ENCODE measurements at places on chromosomes 2 and 18.
A peak's percentile ranks its signal among the peaks of the same experiment; 100 is the strongest.

GRCh38 chr2:84494070-84494469, 22.2 kb upstream of the DNAH6 start:
- DNase-seq: no peak

DNA sequence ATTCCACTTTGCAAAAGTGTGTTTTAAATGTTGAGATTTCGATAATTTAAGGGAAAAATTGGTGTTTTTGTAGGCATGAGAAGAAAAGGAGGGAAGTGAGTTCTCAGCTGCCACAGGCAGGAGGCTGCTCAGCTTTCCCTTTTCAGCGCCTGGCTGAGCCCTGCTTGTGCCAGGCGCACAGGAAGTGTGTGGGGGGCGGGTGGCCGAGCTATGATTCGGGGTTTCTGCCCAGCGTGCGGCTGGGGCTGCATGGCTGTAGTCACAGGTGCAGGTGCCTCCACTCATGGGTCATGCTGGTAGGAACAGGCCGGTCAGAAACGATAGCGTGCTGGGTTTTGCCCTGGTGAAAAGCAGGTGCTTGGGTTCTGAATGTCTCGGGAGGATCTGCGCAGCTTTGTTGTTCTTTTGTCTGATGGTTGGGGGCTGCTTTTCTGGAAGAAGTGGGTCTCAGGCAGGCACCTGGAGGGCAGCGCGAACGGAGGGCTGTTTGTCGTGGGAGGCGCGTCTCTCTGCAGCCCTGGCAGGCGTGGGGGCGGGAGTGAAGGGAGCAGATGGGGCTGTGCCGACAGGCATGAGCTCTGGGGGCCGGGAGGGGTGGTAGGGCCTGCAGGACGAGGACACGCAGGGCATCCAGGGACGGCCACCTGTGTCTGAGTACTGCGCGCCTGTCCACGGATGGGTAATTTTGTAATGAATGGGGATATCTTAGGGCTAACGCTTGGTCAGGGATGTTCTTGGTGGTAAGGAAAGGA, 2.1 kb downstream of the KCNG2 start:
- DNase-seq: no peak

GRCh38 chr2:222569826-222570225, 86.1 kb downstream of the FARSB start:
- DNase-seq: no peak

GRCh38 chr2:158011055-158011771, 90.5 kb upstream of the UPP2 start:
- DNase-seq: no peak

DNA sequence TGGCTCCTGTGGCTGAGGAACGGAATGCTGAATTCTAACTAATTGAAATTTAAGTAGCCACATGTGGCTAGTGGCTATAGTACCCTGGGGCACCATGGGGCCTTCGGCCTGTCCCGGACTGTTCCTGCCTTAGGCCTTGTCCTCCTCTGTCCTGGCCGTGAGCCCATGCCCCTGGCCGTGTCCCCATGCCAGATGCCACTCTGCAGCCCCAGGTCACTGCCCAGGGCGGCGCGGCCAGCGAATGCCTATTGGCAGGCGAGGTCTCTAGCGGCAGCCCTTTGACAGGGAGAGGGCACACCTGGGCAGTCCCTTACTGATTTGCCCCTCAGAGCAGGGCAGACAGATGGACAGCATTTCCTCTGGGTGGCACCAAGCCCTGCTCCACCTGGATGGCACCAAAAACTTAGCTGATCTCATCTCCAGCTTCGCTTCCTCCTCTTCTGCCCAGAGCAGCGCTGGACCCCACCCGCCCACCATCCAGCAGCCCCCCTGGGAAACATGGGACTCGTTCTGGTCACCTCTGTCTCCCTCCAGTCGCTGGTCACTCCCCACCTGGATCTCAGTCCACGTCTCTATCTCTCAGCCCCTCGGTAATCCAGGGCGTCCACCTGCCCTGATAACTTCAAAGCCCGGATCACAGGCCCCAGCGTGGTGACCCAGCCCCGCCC, 1.1 kb upstream of the DGKD start:
- no peak for DNase-seq

GRCh38 chr2:39127973-39128372, 7.1 kb upstream of the SOS1 start:
- DNase-seq: no peak

- DNase-seq: no peak
Observed at GRCh38 chr2:85409845-85410583, at the start of gene CAPG. CAPG (minus strand) TSS chr2:85410366; CDS start chr2:85402145, 8,221 bp downstream.

DNA sequence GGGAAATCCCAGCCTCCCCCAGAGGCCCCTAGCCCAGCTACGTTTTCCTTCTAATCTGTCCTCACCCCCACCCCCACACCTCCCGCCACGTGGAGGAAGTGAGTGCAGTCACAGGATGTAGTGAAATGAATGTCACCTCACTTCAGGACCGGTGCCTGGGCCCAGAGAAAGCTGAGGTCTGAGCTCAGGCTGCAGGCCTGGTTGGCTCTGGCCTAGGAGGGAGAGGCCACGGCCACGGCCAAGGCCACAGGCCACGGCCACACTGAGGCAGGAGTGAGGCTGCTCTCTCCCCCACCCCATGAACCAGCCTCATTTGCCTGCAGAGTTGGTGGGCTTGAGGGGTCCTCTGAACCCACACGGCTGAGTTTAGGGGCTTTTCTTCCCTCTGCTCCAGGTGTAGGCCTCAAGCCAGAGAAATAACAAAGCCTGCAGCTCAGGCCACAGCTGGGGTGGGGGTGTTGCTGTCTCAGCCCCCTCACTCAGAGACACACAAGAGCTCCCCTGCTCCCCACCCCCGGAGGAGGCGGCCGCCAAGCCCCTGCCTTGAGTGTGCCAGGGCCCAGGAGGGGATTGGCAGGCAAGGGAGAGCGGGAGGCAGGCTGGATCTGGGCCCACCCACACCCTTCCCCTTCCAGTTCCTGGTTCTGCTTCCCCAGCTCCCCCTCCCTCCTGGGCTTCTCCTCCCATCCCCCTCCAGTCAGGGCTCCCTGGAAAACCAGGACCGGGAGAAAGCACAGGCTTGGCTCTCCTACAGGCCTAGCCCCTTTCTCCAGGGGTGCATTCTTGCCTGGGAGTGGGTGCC, 27.0 kb downstream of the DNMT3A start:
- peak; percentile 71 for DNase-seq

- DNase-seq: no peak
Observed at GRCh38 chr2:64792995-64793639, 139.4 kb upstream of the SERTAD2 start.

- DNase-seq: no peak
Observed at GRCh38 chr2:159202568-159203071, 83.9 kb downstream of the WDSUB1 start.

DNA sequence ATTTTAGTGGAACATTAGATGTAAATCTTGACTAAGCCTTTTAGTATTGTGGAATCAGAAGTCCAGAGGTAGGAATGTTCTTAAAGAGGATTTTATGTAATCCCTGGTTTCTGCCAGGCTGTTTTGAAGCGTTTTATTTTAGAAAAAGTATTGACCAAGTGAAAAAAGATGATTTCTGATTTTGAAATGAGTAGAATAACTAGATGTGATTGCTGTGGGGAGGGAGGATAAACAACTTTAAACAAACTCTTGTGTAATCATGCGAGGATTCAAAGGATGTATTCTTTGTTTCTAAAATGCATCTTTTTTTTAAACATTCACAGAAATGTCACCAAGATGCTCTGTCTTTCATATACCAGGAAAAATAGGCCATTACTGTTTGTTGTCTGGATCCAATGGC, 53.9 kb downstream of the PHLPP1 start:
- no peak for DNase-seq

- no peak for DNase-seq
Observed at GRCh38 chr2:143140864-143141661, 11.8 kb downstream of the ARHGAP15 start.

GRCh38 chr2:98453083-98453482, 8.4 kb downstream of the INPP4A start:
- DNase-seq: no peak

DNA sequence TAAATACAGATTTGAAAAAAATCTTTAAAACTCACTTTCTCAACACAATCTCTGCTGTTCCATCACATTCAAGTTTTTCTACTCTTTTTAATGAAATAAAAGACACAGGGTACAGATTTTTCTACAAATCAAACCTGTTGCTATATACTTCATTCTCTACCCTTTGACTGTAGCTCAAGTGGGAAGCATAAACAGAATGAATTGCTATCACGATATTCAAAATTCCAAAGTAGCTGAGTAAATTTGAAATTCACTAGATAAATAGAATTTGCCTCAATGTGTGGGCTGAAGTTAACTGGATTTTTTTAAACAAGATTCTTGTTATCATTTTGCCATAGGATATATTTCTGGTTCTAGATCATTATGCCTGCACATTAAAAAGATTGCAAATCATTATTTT, 185.9 kb downstream of the ZNF521 start:
- no peak for DNase-seq

DNA sequence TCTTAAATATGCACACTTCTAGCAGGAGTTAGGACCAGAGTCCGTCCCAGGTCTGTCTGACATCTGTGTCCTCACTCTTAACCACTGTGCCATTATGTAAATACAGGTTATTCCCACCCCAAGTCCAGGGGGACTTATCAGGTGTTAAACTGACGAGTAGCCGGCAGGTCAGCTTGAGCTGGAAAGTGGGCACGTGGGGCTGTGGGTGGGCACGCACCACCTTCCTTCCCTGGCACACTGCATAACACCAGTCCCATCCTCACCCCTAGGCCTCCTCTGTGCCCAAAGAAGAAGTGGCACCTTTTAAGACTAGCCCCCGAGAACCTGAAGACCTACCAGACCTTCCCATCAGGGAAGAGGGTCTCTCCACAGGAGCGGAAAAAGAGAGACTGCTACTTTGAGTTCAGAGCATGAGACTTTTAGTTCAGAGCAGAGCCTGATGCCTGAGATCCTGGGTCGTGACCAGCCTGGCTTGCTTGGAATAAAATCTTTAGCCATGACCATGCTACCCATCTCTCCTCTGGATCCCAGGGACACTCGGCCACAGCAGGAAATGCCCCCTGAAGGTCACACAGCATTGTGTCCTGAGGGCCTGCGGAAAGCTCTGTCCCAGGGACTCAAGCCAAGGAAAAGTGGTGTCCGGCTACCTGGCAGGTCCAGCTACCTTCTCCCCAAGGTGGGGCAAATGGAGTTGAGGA, 62.0 kb downstream of the CIB4 start:
- DNase-seq: no peak

GRCh38 chr2:70888923-70889715, 46.6 kb upstream of the ATP6V1B1 start:
- DNase-seq: no peak

DNA sequence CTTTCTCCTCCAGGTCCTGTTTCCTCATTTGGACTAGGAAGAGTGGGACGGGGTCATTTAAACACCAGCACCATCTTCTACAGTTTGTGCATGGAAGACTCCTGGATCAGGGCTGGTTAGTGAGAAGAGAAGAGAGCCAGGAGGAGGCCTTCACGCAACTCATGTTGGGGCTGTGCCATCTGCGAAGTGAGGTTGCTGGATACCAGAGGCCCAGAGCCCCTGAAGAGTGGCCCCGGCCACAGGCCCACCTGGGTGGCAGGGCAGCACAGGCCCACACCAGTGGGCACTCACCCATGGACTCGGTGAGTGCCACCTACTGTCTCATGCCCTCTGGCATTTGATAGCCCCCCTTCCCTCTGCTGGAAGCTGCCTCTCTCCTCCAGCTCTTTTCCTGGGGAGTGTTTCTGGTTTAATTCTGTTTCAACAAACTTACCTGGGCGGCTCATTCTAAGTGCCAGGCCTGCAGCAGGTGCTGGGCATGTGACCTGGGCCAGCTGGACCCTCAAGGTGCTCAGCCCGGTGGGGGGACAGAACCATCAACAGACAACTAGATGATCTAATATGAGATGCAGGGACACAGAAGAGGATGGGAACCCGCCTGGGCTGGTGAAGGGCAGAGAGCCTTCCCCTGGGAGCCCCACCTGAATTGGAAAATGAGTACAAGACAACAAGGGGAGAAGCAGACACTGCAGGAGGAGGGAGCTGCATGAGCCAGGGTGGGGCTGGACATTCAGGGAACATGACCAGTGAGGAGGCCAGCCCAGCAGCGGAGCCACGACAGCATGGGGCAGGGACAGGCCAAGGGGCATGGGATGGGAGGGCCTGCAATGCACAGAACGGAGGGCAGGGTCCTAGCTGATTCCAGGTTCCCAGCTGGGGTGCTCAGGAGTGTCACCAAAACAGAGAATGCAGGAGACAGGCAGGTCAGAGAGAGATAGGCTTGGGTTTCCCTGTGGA, 70.6 kb downstream of the MARCO start:
- no peak for DNase-seq

All from NCI-H2227 treated with DMSO at 0.1 percent for 48 hours (cell line).